ENCODE measurements at places on chromosomes 4 and X. TPM values are rescaled to one million over a fixed set of nuclear protein-coding genes. Genes with fewer than 3 reads are reported as not detected.

- H3K27me3 ChIP-seq: no peaks in the 10 kb centered on the region
- no peak for DNase-seq
- H3K4me1 ChIP-seq: no peaks in the 10 kb centered on the region
Observed at GRCh38 chrX:7261672-7262332, 113.8 kb upstream of the PUDP start.

- no peaks in the 10 kb centered on the region for H3K36me3 ChIP-seq
- DNase-seq: no peak
- no peak overlapping the region for H3K4me3 ChIP-seq
- H3K4me1 ChIP-seq: no peaks in the 10 kb centered on the region
Observed at GRCh38 chr4:146273204-146273901, 59.0 kb downstream of the REELD1 start.

- H3K4me1 ChIP-seq: peaks cover 34% of the 10 kb centered on the region
- no peaks in the 10 kb centered on the region for H3K36me3 ChIP-seq
- no peak for DNase-seq
Observed at GRCh38 chr4:105989485-105990242, 94.4 kb downstream of the NPNT start.

DNA sequence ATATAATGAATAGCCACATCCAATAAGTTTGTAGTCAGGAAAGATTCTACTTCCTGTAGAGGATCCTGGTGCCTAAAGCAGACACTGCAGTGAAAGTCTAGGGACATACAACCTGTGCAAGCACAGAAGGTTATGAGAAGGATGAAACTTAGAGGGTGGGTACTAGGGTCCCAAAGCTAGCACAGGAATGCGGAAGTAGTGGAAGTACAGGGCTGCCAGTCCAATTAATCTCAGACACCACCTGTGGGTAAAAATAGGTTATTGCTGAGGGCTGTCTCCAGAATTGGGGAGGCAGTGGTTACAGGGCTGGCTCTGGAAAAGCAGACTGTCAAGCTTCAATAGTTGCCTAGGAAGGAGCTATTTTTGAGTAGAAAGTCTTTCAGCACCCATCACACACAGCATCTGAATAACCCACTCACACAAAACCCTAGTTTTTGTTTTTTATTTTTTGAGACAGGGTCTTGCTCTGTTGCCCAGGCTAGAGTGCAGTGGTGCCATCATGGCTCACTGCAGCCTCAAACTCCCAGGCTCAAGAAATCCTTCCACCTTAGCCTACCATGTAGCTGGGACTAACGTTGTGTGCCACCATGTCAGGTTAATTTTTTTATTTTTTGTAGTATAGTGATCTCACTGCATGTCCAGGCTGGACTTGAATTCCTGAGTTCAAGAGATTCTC lies 50.8 kb upstream of the ELF2 start:
- no peak overlapping the region for H3K4me3 ChIP-seq
- no peaks in the 10 kb centered on the region for H3K36me3 ChIP-seq
- H3K27me3 ChIP-seq: no peaks in the 10 kb centered on the region
- H3K4me1 ChIP-seq: no peaks in the 10 kb centered on the region

- no peaks in the 10 kb centered on the region for H3K27me3 ChIP-seq
- H3K4me1 ChIP-seq: peaks cover 8% of the 10 kb centered on the region
- peak; percentile 43 for DNase-seq
- no peaks in the 10 kb centered on the region for H3K36me3 ChIP-seq
- H3K27ac ChIP-seq: peak overlapping the region; percentile 89
- peak overlapping the region; percentile 21 for H3K4me3 ChIP-seq
Observed at GRCh38 chr4:100582146-100582545, 64.3 kb upstream of the EMCN start.

DNA sequence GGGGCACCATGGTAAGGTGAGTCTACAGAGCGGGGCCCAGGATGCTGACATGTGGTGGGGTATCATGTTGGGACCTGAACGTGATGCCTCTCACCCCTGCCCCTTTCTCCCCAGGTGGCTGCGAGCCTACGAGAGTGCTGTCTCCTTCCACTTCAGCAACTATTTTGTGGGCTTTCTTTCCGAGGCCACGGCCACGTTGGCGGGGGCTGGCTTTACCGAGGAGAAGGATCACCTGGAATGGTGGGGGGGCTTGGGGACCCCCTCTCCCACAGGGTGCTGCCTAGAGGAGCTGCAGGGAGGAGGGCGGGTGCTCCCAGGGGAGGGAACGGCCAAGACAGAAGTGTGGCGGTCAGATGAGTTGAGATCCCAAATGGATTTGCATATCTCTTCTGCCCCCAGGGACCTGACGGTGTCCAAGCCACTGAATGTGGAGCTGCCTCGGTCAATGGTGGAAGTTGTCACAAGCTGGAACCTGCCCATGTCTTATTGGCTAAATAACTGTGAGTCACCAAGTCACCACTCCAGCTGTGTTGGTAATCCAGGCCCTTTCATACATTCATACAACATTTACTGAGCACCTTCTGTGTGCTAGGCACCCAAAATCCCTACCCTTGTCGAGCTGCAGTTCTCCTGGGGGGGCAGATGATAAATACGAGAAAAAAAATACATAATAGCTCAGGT lies 5.5 kb downstream of the PORCN start:
- H3K27ac ChIP-seq: no peak overlapping the region
- H3K4me1 ChIP-seq: no peaks in the 10 kb centered on the region
- H3K4me3 ChIP-seq: no peak overlapping the region
- no peak for DNase-seq
- peaks cover 5% of the 10 kb centered on the region for H3K27me3 ChIP-seq

DNA sequence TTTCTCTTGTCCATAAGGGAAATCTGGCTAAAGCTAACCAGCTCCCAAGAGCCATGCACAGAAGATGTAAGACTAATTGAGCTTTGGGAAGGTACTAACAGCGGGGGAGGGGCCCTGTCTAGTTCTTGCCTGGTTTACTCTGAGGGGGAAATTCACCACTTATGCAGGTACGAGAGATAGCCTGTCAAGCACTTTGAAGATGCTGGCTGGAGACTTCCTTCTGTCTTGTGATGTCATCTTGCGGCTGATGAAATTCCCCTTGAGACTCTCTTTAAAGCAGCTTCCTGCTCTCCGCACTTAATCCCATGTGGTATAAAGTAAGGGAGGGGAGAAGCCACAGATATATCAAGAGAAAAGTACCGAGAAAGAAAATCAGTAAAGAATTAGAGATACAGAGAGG lies 345.3 kb downstream of the MAPK10 start:
- no peaks in the 10 kb centered on the region for H3K27me3 ChIP-seq
- DNase-seq: no peak
- H3K4me1 ChIP-seq: no peaks in the 10 kb centered on the region
- H3K27ac ChIP-seq: no peak overlapping the region

DNA sequence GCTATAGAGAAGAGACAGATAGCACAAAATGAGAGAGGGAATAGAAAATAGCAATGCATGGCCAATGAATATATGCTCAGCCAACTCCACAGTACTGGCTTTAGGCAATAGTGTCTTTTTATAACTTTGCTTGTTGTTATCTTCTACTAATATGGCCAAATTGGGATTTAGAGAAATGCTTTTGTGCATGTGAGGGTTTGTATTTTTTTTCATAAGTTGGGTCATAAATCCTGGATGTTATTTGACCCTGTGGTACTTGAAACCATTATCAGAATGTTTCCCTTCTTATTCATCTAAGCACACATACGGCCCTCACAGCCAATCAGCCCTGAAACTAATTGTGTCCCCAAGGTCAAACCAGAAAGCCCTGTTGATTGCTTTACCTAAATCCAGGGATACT lies 35.2 kb upstream of the LPAR4 start:
- H3K4me1 ChIP-seq: no peaks in the 10 kb centered on the region
- DNase-seq: no peak
- H3K4me3 ChIP-seq: no peak overlapping the region
- H3K27ac ChIP-seq: no peak overlapping the region
- H3K27me3 ChIP-seq: no peaks in the 10 kb centered on the region

DNA sequence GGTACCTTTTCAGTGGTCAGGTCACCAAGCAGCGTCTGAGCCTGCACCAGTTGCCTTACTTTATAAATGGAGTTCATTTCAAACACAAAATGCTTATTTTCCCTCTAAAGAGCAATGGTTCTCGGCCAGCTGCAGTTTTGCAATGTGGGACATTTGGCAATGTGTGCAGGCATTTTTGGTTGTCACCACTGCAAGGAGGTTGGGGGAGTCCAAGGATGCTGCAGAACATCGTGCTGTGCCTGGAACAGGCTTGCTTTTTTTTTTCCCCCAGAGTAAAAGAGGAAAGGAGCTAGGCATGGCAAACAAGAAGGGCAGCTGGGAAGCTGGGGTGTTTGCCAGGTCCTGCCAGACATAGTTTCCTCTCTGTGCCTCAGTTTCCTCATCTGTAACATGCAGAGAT lies 115.6 kb downstream of the GPR143 start:
- H3K27me3 ChIP-seq: no peaks in the 10 kb centered on the region
- H3K4me3 ChIP-seq: no peak overlapping the region
- H3K36me3 ChIP-seq: peaks cover under 1% of the 10 kb centered on the region
- DNase-seq: no peak

DNA sequence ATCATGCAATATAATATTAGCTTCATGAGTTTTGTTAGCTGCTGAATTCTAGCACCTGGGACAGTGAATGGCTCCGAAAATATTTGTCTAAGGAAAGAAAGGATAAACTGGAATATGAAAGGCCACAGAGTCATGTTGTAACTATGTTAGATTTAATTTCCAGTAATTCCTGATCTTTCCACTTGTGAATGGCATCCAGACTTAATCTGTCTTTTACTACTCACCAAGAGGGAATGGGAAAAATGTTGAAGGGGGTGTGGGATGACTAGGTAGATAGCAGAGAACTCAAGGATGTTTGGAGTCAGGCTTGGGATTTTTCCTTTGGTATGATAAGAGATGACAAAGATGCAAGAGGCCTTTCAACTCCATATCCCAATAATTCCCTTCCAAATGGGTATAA lies 9.4 kb downstream of the ADH6 start:
- H3K27me3 ChIP-seq: no peaks in the 10 kb centered on the region
- H3K4me1 ChIP-seq: no peaks in the 10 kb centered on the region
- DNase-seq: no peak

- no peak for DNase-seq
- no peaks in the 10 kb centered on the region for H3K27me3 ChIP-seq
- no peak overlapping the region for H3K27ac ChIP-seq
- H3K36me3 ChIP-seq: no peaks in the 10 kb centered on the region
Observed at GRCh38 chrX:153948002-153948466, 3.6 kb upstream of the RENBP start.

DNA sequence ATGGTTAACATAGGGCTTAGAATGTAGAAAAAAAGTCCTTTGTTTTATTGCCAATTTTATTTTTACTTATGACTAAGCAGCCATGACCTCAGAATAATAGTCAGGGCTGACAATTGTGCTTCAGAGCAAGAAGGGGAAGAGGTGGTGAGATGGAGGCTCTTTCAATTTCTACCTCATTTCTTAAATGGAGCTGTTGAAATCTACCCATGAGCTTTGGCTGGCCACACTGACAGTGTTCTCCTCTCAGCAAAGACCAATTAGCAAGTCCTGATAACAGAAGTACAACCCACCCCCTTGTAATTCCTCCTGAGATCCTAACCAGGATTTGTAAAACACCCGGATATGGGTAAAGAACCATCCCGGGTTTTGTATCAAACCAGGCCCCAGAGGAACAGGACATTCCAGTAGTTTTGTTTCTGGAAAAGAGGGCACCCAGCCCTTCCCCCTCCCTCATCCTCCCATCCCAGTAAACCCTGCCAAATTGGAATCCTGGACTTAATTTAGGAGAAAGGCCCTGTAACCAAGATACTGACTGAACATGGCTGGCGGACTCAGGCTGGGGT lies at the start of gene HEPH:
Gene HEPH (plus strand): TSS at position 399 of the 563 bp plus-strand sequence. CDS start 6,324 bp downstream, outside the sequence.
- H3K36me3 ChIP-seq: no peaks in the 10 kb centered on the region
- no peak for DNase-seq
- peaks cover 15% of the 10 kb centered on the region for H3K27me3 ChIP-seq

DNA sequence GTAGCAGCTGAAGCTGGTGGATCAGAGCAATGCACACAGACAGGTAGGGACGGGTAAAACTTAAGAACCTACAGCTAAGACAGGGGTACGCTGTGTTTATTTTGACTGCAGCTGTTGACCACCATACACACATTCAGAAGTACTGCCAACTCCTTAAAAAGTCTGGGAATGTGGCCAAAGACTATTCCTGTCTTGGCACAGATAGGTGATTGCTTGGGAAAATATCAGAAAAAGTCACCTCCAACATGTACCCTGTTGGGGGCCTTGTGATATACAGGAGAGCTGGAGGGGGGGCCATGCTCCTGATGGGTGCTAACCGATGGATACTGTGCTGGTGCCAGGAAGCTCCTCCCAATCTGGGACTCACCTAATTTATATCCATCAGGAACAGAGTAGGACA lies 121.2 kb downstream of the VCX2 start:
- no peaks in the 10 kb centered on the region for H3K36me3 ChIP-seq
- no peak overlapping the region for H3K4me3 ChIP-seq
- H3K27ac ChIP-seq: no peak overlapping the region

DNA sequence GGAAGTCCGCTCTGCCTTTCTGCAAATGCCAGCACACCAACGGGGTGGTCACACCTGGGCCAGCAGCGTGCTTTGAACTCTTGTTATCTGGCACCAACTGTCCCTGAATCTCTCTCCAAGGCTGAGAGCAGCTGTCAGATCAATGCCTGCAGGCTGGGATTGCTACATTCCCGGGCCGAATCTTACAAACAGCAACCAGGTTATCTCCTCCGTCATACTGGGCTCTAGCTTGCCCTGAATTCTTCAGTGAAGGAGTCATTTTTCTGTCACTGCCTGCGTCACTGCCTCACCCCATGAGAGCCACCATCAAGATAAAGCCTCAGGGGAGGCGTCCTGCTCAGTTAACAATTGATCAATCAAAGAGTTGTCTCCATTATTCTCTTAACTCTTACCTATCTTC lies 329.4 kb upstream of the PPARGC1A start:
- no peak for DNase-seq
- no peak overlapping the region for H3K27ac ChIP-seq
- H3K27me3 ChIP-seq: no peaks in the 10 kb centered on the region
- H3K36me3 ChIP-seq: no peaks in the 10 kb centered on the region

GRCh38 chr4:29046781-29047180 lies 1673.4 kb upstream of the PCDH7 start:
- no peak for DNase-seq
- H3K4me1 ChIP-seq: no peaks in the 10 kb centered on the region
- H3K36me3 ChIP-seq: no peaks in the 10 kb centered on the region
- H3K4me3 ChIP-seq: no peak overlapping the region
- no peak overlapping the region for H3K27ac ChIP-seq

DNA sequence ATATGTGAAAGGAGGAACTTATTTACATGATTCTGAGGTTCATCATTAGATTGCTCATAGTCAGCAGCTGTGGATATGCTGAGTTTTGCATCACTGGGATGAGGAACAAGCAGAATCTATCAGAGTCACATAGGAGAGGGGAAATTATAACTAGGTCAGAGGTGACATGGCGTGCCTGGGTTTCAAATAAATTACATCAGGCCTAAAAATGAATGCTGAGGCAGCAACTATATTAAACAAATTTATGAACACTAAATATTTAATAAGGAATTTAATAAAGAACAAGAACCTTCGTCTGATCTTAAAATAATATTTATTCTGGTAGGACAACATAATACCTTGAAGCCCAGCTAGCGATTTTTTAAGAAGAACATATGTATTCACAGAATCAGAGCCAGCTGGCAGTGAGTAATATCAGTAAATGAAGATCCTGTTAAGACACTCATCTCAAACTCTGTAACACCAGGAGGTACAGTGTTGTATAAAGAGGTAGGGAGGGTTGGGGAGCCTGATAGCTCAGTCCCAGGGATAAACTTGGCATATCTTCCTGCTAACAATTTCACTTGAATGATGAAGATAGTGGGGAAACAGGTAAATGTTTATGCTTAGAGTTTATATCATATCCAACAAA lies 60.9 kb upstream of the HS3ST1 start:
- H3K36me3 ChIP-seq: no peaks in the 10 kb centered on the region
- H3K4me1 ChIP-seq: no peaks in the 10 kb centered on the region
- DNase-seq: no peak
- no peak overlapping the region for H3K4me3 ChIP-seq

IQCM gene
- not detected for total RNA-seq

ASB9 gene
- not detected for total RNA-seq

All from psoas muscle (tissue), 8 donors.